ENCODE measurements at places on chromosomes 6 and 20. TPM values are rescaled to one million over a fixed set of nuclear protein-coding genes. Genes with fewer than 3 reads are reported as not detected.

SAMD3 gene
- polyA plus RNA-seq: 3.9 TPM

WASF1 gene
- 37.7 TPM for polyA plus RNA-seq

ADTRP gene
- 0.23 TPM for polyA plus RNA-seq

MCHR2 gene
- polyA plus RNA-seq: not detected

CFAP61 gene
- not detected for polyA plus RNA-seq
